Stimulated activated CD8-positive, alpha-beta memory T cell treated with anti-CD3 and anti-CD28 coated beads, Interleukin-7, amount 100 ng/mL, for 1 hour (primary cell): ENCODE measurements at places on chromosomes 5 and 9.

DNA sequence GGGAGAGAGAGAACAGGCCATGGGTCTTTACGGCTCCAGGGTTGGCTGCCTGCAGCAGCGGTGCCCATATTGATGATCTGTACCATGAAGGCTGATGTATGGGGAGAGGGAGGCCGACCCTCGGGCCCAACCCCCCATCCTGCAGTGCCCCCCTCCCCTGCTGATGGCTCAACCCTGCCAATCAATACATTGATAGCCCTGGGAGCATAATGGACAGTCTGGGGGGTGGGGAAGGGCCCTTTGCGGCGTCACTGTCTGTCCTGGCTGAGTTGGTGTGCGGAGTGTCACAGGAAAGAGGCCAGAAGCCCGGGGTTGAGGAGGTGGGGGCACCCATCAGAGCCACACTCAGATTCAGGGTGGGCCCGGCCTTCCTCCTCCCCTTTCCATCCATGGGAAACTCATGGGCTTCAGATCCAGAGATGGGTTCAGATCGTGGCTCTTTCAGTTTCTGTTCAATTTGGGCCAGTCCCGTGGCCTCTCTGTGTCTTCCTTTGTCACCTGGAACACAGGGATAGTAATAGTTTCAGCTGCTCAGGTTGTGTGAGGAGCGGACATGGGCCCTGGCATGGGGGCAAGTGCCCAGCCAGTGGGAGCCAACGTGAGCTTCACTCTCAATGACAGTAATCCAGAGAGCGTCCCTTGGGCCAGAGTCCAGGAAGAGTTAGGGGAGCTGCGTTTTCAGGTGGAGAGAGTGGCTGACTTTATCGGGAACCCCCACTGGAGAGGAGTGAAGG lies 9.5 kb downstream of the FGF18 start:
- no peak for DNase-seq

GRCh38 chr9:36187414-36187813 lies 3.3 kb upstream of the CLTA start:
- DNase-seq: no peak

DNA sequence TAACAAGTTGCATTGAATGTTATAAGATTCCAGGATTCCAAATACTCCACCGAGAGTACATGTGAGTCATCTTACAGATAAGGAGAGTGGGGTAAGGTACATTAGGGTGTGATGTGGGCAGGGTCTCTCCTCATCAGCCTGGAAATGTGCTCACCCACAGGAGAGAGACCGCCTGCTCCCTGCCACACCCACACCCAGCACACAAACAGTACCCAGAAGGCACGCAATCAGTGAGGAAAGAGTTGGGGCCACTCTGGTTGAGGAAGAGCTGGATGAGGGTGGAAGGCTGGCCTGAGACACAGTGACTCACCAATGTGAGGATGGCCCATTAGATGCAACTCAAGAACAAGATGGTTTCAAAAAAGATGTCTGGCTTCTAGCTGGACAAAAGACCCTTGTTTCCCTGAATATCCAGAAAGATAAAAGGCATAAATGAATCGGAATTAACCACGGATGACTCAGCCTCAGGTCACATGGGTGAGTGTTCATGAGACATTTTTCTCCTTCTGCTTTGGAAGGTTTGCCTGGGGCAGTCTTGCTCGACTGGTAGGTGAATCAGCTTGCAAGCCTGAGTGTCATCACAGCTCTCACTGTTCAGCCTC lies 51.1 kb upstream of the LHFPL2 start:
- no peak for DNase-seq

- DNase-seq: no peak
Measured at GRCh38 chr5:143715616-143716015, 96.3 kb upstream of the HMHB1 start.

DNA sequence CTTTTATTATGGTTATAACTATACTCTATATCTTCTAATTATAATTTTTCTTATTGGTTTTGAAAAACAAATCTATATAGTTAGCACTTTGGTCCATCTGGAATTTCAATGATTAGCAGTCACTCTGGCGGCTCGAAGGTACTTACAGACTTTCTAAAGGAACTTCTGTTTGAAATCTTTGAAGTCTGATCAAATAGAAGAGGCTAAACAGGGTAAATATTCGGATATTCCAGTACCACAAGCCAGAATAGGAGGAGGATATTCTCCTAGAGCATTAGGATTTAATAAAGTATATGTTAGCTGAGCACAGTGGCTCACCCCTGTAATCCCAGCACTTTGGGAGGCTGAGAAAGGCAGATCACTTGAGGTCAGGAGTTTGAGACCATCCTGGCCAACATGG lies 38.7 kb upstream of the HSD17B3 start:
- DNase-seq: no peak

DNA sequence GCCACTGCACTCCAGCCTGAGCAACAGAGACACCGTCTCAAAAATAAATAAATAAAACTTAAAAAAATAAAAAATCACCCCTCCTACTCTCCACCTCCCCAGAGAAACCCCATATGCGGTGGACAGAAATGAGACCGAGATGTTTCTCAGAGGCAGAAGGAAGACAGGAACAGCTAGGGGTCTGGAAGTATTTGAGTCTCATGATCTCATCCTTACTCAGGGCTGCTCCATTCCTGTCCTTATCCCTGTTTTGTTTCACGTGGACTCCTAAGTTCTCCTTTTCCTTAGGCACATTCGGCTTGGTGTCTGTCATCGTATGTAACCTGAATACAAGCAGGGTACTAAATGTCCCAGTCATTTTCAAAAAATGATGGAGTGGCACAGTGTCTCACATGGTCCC lies 76.1 kb downstream of the C9orf50 start:
- no peak for DNase-seq

DNA sequence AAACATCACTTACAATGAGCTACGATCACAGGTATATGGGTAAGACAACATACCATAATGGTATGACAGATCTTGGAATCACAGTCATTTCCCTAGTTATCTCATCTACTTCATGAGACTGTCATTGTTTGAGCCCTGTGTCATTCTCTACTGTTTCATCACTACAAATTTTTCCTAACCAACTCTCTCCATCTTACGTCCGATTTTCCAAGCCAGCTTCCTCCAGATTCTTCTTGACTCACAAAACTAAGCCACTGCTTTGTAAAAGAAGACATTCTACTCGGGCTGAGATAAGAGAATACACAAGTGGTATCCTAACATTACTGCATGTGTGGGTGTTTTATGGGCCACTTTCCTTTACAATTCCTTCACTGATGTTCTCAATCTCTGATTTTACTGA lies 49.6 kb downstream of the SERINC5 start:
- no peak for DNase-seq

DNA sequence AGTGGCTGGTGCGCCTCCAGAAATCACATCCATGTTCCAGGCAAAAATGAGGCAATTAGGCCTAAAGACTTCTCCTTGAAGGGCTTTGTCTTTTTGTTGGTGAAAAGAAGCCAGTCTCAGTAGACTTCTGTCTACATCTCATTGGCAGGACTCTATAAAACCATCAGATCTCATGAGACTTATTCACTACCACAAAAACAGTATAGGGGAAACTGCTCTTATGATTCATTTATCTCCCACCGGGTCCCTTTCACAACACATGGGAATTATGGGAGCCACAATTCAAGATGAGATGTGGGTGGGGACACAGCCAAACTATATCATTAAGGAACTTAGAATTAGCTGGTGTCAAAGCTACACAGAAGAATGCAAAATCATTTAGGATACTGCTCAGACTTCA lies 77.7 kb upstream of the SNX2 start:
- DNase-seq: no peak

DNA sequence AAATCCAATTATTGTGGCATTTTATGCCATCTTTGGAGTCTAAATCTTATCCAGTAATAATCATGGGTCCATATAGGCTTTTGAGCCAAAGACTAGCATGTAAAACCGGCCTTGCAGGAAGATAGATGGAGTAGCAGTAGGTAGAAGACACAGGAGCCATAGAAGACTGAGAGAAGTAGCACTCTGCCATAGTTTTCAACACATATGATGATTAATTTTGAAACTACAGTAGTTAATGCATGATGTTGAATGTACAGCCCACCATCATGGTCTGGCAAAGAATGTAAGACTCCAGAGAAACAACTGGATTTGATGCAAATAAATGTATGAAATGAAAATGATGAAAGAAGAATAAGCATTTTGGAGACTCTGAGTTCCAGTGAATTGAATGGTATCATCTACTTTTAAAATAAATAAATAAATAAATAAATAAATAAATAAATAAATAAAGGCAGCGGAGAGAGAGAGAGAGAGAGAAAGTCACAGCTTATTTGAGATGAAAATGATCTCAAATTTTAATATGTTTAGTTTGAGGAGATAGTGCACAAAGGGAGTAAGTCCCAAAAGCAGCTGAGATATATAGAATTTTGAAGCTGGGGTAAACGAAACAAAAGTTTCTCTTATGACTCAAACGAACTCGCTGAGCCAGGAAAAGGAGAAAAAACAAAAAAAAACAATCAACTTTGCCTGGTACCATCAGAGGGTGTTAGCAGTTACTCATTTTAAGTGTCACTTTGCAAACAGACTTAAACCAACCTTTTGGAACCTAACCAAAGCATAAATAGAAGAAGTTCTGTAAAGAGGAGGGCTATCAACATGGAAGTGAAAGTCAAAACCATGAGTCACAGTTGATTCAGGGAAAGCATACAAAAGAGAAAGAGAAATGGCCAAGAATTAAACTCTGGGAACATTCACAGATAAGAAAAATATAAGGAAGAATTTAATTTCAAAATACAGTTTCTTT lies 388.7 kb downstream of the CETN3 start:
- DNase-seq: no peak

DNA sequence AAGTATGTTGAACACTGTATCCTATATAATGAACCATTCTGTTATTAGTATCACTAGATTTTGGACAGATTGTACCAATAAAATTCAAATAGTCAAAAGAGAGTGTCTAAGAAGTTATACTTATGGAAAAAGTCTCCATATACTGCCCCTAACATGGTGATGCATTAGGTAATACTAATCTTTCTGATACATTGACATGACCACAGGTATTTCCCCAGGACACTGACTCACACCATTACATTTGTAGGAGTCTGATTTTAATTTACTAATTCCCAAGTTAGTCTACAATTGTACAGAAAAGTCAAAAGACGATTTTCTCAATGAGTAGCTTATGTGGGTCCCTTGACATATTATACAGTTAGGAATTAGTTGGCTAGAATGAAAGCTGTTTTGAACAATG lies 593.8 kb downstream of the ISL1 start:
- DNase-seq: no peak

DNA sequence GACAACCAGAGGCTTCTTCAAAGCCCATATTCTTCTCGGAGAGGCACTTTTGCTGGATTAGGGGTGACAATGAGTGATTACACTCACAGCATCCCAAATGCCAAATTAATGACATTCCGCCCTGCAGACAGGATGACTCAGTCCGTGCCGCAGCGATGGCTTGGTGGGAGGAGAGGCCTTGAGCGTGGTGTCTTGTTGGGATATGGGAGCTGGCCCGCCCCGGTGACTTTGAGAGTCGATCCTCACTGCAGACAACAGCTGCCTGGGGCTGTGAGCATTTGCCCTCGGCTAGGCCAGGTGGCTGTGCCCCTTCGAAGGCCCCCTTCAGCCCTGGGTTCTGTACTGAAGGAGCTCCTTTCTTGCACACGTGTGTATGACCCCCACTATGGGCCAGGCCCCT lies 29.8 kb downstream of the OLFM1 start:
- DNase-seq: no peak

GRCh38 chr5:40404613-40405012 lies 275.1 kb upstream of the PTGER4 start:
- no peak for DNase-seq

GRCh38 chr9:134505032-134505431 lies 136.6 kb upstream of the COL5A1 start:
- DNase-seq: no peak

- DNase-seq: no peak
Measured at GRCh38 chr5:59282726-59283125, 610.8 kb downstream of the PDE4D start.

- no peak for DNase-seq
Measured at GRCh38 chr5:156922207-156922792, 40.7 kb downstream of the TIMD4 start.

DNA sequence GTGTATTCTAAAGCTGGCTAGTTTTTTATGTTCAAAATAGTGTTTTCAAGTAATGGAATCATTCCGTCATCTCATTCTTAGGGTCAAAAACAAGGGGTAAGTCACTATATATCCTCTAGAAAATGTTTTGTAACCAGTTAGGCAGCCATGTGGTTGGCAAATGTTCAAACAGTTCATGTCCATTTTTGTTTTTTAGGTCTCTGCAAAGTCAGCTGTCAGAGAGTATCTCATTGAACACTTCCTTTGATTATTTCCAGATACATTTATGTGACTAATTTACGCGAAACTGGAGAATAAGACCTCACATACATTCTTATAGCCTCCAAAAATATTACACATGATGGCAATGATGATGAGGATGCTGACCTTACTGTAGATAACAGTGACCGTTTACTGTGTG lies 50.4 kb downstream of the TRIO start:
- DNase-seq: no peak

DNA sequence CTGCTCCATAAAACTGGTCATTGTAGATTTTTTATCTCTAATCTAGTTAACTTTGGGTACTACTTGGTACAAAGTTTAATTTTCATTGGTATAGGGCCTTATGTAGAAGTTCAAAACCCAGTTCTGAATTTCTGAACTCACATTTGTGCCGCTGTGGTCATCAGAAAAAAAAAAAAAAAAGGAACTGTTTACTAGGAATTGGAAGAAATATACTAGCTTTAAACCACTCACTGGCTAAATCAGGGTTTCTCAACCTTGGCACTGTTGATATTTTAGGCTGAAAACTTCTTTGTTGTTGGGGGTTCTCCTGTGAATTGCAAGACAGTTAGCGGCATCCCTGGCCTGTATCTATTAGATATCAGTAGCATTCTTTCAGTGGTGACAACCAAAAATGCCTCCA lies 4.1 kb upstream of the ZFYVE16 start:
- DNase-seq: no peak

DNA sequence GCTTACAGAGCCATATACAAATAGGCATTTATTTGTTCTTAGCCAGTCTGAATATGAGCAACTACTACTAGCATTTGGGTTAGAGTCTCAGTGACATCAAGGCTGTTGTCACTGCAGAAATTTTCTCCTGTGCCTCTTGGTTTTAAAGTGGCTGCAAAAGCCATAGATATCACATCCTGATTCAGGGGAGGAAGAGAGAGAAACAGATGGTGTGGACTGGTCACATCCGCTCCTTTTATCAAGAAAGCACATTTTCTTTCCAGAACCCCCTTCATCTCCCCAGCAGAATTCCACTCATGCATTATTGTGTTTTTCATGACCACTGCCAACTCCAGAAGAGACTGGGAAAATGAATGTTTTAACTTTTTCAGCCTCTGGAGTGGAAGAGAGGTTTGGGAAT lies 69.8 kb downstream of the PTTG1 start:
- DNase-seq: no peak

- DNase-seq: no peak
Measured at GRCh38 chr5:156758011-156758791, 91.9 kb upstream of the PPP1R2B start.

GRCh38 chr5:29972597-29972996 lies 1220.9 kb upstream of the CDH6 start:
- DNase-seq: no peak

DNA sequence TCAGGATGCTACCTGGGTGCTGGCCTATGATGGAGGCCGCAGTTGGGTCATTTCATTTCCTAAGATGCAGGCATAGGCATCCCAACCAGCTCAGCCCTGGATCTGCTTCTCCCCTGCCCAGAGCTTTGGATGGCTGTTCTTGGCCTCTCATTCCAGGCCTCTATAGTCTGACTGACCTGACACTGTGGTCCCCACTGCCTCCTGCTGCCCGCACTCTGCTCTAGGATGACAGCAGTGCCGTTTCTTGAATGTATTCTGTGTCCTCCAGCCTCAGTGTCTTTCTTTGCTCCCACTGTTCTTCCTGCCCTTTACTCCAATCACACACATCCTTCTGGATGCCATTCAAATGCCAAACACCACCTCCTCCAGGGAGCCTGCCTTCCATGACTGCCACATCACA lies 235.7 kb downstream of the HSPA4 start:
- DNase-seq: peak; percentile 3
